Activated T-helper 2 cell treated with anti-CD3 and anti-CD28 coated beads, Interferon-gamma antibody, Interleukin-2, Interleukin-4, amounts not matched to agents 10 μg/mL and 5 μg/mL and 100 μg/mL, durations not matched to agents 14 hours and 24 hours and 36 hours (primary cell): ENCODE measurements at places on chromosomes 16 and 17.

GRCh38 chr16:20675488-20676267 lies 21.8 kb downstream of the ACSM1 start:
- peak; percentile 23 for DNase-seq

GRCh38 chr17:40224718-40225550 lies 5.8 kb downstream of the WIPF2 start:
- no peak for DNase-seq

GRCh38 chr16:27720731-27721530 lies 171.0 kb downstream of the KATNIP start:
- no peak for DNase-seq

- DNase-seq: no peak
These were observed 110.3 kb downstream of the C17orf67 start for GRCh38 chr17:56723421-56723820.

GRCh38 chr17:53142890-53143289 lies 679.8 kb upstream of the KIF2B start:
- no peak for DNase-seq

DNA sequence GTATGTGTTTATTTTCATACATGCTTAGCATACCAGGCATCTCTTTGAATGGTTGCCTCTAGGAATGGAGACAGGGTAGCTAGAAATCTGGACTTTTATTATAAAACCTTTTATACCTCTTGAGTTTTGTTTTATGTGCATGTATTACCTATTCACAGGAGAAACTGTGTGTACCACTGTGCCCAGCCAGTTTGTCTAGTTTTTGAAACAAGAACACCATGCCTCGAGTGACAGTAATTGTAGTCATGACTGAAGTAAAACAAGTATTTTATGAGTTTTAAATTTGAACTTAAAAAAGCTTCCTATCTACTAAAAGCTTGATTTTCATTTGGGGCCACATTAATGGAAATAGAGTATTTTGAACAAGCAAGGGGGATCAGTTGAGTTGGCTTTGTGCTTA lies 57.4 kb downstream of the SNTB2 start:
- DNase-seq: no peak

- DNase-seq: no peak
These were observed 844 bp downstream of the TBKBP1 start for GRCh38 chr17:47694581-47695428.
